A172 (cell line): ENCODE measurements at places on chromosomes 3 and 15. TPM values are rescaled to one million over a fixed set of nuclear protein-coding genes. Genes with fewer than 3 reads are reported as not detected.

The C2CD4A gene
- 0.26 TPM in 1 of 2 replicates, not detected in the other for total RNA-seq

- DNase-seq, result no peak
Observed at GRCh38 chr3:178520451-178520850, 15.8 kb upstream of the KCNMB2 start.

- DNase-seq, result no peak
Observed at GRCh38 chr15:72727154-72727553, 41.1 kb downstream of the BBS4 start.

GRCh38 chr3:183158551-183159006 is 4.0 kb downstream of the LAMP3 start:
- DNase-seq, result peak; percentile 80

The SCN11A gene
- not detected in 2 replicates for total RNA-seq

DNA sequence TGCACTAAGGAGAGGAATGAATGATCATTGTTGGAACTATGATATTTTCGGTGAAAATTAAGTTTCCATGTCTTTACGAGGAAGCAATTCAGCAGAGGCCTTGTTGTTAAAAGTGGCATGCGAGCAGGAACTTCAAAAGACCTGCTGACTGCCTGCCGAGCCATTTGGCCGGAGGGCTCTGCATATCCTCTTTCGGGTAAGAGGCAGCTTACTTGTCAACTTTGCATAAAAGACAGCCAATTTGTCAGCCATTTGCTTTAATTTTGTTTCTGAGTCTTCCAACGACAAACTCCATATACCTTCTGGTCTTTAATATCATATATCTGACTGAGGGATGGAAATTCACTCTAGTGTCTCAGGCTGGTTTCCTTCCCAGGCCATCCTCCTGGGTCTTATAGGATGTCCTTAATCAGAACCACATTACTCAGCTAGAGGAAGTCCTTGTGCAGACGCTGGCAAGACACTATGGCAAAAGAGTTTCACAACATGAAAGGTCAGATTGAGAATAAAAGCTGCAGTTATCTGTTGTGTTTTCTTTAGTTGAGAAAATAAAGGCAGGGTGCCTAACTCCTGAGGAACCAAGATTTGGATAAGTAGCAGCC is 128.7 kb upstream of the WNT5A start:
- DNase-seq, result no peak

The AMOTL2 gene
- 168 and 182 TPM in 2 replicates for total RNA-seq

- peak; percentile 67 for DNase-seq
Observed at GRCh38 chr15:89112341-89112971, 24.2 kb downstream of the ABHD2 start.

GRCh38 chr3:18080198-18080689 is 337.8 kb upstream of the TBC1D5 start:
- peak; percentile 45 for DNase-seq

The MOBP gene
- total RNA-seq, result not detected in 2 replicates

DNA sequence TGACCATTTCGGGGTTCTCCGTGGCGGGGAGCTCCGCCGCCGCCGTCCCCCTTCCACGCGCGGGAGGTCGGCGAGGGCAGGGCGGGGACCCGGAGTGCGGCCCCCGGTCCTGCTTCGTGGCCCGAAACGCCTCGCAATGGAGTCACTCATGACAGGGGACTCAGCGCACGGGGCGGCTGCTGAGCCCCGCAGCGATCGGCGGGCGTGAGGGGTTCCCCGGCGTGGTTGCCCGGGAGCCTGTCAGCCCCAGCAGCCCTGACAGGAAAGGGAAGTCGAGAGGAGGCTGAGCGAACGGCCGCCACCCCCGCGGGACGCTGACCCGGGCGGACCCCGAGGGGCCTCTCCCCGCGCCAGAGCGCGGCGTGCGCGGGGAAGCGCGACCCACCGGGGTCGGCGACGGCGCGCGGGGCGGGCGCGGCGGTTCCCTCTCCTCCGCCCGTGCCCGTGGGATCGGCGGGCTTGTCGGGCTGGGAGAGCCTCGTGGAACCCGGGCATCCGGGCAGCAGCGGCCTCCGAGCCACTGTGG is 564 bp upstream of the PIGZ start:
- DNase-seq, result no peak

DNA sequence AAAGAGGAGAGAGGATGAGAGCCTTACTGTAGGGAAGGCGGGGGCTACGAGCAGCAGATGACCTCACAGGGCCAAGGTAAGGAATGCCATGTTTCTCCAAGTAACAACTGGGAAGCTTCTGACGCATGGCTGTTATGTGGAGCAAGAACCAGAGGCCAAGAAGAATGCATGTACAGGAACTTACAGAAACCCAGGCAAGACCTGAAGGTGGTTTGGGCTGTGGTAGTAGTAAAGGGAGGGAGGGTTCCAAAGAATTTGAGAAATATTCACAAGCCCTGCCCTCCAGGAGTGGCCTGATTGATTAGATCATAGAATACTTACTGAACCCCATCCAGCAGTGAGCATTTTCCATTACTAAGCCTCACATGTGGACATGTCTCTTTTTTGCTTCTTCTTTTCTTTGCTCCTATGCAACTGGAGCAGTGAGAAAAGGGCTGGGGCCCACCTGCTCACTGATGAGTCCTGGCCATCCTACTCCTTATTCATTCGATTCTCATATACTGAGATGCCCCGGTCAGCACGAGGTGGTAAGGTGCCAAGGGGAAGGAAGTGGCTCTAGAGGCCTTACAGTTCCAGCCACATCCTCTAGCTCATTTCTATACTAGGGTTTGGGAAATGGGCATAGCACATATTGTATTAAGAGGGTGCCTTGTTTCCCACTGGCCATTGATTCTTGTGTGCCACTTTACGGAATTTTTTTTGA is 8.3 kb upstream of the SLC12A8 start:
- no peak for DNase-seq

DNA sequence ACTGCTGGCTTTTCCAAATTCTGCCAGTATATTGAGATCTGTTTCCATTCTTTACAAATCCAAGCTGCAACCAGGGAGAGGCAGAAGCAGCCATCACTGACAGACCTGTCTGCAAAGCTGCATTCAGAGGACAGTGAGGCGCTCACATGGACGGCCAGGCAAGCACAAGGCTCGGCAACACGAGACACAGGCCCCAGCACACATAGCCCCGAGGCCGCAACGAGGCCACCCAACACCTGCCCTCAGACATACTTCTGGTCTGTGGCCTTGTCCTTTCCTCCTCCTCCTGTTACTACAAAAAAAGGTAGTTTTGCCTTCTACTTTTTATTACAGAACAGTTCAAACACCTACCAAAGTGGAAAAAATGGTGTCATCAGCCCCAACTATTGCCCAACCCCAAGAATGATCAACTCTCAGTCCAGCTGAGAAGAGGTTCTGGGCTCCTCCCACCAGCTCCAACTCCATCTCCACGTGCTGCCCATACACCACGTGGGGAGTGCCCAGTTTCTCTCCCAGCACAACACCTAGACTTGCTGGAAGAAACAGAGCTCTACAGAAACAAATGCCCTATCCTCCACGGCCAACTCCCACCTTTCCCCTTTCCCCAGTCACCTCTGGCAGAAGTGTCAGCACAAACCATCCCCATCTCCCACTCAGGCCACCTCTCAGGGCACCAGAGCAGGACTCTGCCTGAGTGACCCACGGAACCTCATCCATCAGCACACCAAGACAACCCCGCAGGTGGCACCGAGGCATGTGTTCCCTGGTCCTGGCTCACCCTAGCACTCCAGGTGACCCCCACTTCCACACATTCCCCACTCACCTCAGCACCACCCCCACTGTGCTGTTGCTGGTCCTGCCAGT is 7.4 kb downstream of the ZXDC start:
- DNase-seq, result no peak

DNA sequence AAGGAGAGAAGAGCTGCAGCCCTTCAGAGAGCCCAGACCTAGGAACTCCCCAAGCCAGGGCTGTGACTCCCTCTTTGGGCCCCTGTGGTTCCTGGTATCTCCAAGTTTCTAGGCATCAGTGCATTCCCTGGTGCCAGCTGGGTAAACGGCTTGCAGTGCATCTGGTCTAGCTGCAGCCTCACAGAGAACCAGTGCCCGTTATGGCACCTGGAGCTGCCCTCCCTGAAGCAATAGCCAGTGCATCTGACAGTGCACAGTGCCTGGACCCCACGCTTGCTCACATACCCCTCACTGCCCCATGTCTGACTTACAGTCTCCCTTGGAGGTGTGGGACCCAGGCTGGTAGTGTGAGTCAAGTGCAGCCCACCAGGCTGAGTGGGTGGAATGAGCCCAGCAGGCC is 52.1 kb downstream of the LSAMP start:
- DNase-seq, result no peak

The ZMYND10 gene
- total RNA-seq, result 0.09 and 0.62 TPM in 2 replicates

The AADACL2 gene
- not detected in 2 replicates for total RNA-seq
